ENCODE measurements at places on chromosomes 2 and 18.
A peak's percentile ranks its signal among the peaks of the same experiment; 100 is the strongest.

- DNase-seq: no peak
Observed at GRCh38 chr2:85736456-85737355, 17.1 kb upstream of the ATOH8 start.

GRCh38 chr18:50079571-50080295 lies 115.2 kb downstream of the MYO5B start:
- no peak for DNase-seq

- no peak for DNase-seq
Observed at GRCh38 chr2:46849046-46849715, 66.4 kb downstream of the MCFD2 start.

DNA sequence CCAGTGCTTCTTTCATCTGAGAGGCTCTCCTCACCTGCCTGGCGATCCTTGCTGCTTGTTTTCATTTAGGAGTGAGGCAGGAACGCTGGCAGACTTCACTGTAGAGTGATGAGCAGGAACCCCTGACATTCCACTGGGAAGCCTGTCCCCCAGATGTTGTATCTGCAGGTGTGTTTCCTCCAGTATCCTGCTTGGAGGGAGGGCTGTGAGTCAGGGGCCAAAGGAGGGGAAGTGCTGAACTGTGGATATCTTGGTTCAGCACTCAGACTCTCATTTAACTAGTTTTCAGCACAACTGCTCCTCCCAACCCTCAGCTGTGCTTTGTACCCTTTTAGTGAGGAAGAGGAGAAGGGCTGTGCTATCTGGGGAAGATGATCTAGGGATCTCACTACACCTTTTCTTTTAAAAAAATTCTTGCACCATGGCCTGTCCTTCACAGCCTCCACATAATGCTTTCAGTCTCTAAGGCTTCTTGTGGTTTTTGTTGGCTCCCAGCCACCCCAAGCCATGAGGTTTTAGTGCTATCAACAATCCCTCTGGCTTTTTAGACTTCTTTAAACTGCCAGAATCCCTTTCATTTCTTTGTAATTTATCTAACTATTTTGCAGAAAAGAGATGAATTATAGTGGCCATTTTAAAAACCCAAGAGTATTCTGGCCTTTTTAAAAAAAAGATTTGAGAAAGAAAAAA lies 11.2 kb downstream of the ANKAR start:
- DNase-seq: peak; percentile 28

- no peak for DNase-seq
Observed at GRCh38 chr2:7736646-7737305, 819.6 kb downstream of the RNF144A start.

- no peak for DNase-seq
Observed at GRCh38 chr18:78766651-78767533, 212.7 kb upstream of the SALL3 start.

DNA sequence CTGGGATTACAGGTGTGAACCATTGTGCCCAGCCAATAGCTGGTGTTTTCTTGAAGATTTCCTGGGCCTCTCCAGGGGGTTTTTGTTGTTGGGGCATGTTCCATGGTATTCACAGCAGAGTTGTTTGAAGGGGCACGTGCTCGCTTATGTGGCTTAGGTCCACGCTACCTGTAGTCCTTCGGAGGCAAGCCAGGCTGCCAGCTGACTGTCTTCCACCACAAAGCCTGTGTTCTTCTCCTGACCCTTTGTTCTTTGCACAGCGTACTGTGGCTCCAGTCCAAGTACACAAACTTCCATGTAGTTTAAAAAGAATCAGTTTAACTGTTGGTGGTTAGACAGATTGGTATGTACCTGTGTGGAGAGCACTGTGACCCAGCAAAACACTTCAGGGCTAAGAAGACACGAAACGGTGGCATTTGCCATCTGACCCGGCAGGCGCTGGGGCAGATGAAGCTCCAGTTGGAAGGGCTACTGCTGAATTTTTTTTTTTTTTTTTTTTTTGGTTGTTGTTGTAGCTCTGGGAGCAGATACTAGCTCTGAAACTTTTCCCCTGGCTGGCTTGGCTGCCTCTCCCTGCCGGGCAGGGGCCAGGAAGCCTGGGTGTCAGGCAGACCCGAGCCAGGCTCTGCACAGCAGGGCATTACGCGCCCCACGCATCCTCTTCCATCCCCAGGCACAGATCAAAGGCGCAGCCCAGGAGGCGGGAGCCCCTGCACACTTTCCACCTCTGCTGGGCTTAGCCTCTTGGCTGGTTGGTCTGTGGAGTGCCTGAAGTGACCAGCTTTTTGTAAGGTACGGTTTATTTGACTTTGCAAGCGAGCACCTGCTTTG lies 5.7 kb downstream of the GREB1 start:
- DNase-seq: no peak

DNA sequence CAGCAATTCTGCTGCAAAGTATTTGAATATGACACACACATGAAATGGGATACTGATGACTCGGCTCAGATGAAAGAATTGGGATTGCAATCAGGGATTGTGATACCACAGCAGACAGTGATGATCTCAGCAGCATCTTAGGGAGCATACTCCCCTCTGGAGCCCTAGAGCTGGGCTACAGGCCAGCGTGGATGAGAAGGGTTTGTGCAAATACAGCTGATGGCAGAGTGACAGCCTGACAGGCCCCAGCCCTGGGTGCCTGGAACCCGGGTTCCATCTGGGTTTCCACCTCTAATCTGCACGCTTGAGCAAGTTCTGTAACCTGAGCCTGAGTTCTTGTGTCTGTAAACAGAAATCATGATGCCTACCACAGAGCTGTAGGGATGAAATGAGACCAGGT lies 418.0 kb downstream of the LRATD1 start:
- DNase-seq: no peak

DNA sequence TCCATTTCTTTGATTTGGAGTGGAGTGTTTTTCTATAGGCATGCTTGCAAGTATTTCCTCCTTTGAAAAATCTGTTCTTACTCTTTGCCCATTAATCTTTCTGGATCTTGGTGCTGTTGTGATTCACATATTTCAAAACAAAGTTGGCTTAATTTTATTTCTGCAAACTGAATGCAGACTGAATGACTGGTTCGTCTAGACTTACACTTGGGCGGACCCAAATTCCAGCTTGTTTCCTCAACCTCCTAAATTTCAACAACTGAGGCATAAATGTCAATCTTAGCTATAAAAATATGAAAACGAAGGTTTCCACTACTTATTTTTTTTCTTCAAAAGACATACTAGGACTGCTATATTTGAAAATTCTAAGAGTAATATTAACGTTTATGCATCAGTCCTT lies 59.0 kb downstream of the ANKRD44 start:
- no peak for DNase-seq

GRCh38 chr2:175363699-175364098 lies 182.2 kb upstream of the ATP5MC3 start:
- no peak for DNase-seq

DNA sequence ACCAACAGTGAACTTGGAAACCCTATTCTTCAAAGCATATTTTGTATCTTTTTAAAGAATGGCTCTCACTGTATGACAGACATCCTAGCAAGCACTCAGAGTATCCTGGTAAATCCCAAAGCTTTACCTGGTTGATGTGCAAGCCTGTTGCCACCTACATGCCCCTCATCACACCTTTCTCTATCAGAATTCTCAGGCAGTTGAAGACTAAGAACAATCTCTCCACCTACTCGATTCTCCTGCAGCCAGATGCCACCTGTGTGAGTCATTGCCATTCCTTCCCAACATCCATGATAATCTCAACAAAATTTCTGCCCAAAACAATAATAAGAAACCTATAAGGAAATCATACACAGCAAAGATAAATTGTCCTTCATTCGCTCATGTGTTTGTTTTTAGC lies 659.8 kb downstream of the BCL11A start:
- no peak for DNase-seq

DNA sequence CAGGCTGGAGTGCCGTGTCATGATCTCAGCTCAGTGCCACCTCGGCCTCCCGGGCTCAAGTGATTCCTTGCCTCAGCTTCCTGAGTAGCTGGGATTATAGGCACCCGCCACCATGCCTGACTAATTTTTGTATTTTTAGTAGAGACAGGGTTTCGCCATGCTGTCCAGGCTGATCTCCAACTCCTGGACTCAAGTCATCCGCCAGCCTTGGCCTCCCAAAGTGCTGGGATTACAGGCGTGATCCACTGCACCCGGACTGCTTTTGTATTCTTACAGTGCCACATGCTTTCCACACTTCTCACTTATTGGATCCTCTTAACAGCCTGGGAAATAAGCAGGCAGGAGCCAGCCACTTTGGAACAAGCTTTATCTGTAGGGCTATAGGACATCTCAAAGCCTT lies 25.3 kb upstream of the BCL2L11 start:
- DNase-seq: no peak

- DNase-seq: no peak
Observed at GRCh38 chr2:83224591-83225200, 1234.4 kb downstream of the SUCLG1 start.

- DNase-seq: no peak
Observed at GRCh38 chr18:765764-766549, 46.1 kb downstream of the YES1 start.

- DNase-seq: no peak
Observed at GRCh38 chr2:230939066-230939591, 14.1 kb upstream of the GPR55 start.

DNA sequence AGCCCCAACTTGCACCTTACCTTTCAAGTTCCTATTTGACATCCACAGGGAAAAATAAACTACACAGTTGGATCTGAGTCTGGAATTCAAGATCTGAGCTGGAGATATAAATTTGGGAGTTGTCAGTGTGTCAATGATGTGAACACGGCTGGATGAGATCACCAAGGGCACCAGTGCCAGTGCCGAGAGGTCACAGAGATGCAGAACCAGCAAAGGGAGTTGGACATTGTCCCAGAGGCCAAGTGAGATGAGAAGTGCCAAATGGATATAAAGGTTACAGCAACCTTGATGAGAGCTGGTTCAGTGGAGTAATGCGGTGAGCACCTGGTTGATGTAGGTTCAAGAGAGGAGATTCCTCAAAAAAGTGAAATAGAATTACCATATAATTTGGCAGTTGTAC lies 24.8 kb downstream of the LRRFIP1 start:
- no peak for DNase-seq

DNA sequence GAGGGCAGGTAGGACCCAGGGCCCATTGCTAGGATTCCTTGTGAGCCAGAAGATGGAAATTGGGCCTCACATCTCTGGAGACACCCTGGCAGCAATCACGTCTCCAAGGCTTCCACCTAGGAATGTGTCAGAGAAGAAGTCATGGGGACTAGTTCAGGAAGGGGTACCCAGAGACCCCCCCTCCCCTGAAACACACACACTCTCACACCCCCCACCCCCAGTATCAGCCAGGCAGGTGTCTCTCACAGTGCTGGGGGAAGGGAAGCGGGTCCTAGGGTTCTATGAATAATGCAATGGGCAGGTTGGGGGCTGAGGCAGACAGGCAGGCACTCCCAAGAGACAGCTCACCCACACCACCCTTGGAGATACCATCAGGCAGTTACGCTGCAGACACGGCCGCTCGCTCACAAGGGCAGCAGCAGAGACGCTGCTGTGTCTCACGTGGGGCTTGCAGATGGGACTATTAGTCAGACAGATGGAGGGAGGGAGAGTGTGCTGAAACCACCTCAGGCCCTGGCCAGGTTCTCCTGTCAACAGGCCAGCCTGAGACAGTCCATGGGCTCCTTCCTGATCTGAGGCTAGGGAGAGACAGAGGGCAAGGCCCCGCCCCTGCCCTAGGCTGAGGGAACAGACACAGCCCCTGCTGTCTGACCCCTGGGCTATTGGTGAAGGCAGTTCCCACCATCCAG lies 134.6 kb downstream of the CYP26B1 start:
- DNase-seq: no peak

DNA sequence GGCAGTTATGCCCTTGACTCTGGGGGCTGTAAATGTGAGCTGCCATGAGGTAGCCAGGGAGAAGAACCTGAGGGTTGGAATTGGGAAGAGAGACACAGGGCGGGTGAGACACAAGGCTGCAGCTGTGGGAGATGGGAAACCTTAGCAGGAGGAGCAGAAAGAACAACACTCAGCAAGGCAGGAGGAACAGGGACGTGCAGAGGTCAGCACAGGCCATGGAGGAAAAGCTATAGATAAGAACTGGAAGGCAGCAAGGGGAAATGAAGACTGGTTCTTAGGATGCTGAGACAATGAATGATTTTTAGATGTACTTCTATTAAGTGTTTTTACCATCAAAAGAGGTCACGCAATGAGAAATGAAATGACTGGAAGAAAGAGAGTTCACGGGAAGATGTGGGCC lies 80.2 kb downstream of the USP40 start:
- DNase-seq: no peak

- DNase-seq: no peak
Observed at GRCh38 chr2:105665480-105665879, 79.2 kb upstream of the NCK2 start.

DNA sequence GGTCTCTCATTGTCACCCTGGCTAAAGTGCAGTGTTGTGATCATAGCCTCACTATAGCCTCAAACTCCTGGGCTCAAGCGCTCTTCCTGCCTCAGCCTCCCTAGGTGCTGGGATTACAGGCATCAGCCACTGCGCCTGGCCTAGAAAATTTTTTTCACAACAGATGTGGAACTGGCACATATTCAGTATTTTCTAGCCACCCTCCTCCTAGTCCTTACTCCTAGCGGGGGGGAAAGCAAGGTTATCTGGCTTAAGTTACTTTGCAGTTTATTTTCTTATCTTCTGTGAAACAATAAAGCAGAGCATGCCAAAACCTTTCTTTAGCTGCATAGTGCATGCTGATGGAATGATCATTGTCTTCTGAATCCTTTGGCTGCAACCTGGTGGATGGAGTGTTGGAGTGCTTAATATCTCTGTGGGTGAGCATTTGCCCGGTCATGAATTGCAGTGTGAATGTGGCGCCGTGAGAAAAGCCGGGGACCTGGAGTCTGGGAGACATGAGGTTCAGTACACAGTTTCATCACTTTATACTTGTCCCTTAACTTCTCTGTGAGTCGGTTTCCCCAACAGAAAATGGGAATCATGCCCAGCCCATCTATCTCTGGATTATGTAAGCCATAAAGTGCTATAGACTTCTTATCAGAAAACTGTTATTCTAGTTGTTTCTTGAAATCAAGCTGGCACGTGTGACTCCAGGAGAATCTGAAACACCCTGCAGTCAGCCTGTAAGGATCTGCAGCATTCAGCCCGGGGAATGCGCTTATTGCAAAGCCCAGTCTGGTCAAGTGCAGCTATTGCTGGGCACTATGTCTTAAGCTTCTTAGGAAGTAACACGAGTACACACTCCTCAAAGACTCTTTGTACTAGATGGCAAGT lies 38.2 kb upstream of the MAP3K20 start:
- DNase-seq: no peak
